H54 (cell line): ENCODE measurements at places on chromosomes 7 and 10.

- DNase-seq, result no peak
Observed at GRCh38 chr10:132193907-132194552, 7.3 kb downstream of the DPYSL4 start.

- no peak for DNase-seq
Observed at GRCh38 chr7:81478664-81479063, 291.2 kb downstream of the HGF start.

GRCh38 chr10:132701099-132701845 is 84.7 kb downstream of the NKX6-2 start:
- DNase-seq, result no peak

DNA sequence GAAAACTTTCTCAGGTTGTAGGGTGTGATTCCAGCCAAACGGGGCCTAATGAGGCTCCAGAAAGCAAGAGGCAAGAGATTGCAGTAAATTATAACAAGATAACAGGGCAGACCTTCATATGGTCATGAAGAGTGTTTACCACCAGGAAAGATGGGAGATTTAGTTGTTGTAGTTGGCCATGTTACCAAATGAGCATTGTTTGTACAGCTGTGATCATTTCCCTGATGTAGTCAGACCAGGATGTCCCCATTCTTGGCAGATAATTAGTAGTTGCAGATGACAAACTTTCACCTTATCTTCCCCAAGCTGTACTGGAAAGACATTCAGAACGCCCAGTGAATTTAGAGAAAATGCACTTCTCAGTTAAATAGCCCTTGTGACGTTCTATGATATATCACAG is 630.8 kb downstream of the ANKRD7 start:
- no peak for DNase-seq

- DNase-seq, result no peak
Observed at GRCh38 chr10:77110757-77111156, 526.9 kb downstream of the KCNMA1 start.

DNA sequence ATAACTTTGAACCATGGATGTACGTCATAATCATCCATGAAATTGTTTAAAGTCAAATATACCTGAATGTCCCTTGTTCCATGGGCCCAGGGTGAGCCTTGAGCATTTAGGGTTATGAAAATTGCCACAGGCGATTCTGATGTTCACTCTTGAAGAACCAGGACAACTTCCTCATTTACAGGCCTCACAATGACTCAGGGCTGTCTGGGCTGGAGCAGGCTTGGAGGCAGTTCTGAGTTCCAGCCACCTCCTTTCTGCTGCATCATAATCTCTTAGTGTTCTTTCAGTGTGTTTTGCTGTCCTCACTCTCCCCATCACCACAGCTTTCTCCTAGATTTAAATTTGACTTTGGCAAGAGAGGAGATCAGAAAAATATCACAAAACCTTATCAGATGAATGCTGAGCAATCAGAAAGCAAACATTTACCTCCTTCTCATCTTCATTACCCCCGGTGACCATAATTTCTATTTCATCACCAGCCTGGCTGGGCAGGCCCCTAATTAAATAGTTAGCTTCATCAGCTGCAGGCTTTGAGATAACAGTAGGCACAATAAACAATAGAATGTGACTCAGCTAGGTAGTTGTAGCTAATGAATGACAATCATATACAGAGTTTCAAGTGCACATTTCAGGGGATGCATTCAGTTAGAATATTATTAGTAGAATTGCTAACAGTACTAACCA is 571.0 kb downstream of the SH2D4B start:
- no peak for DNase-seq

DNA sequence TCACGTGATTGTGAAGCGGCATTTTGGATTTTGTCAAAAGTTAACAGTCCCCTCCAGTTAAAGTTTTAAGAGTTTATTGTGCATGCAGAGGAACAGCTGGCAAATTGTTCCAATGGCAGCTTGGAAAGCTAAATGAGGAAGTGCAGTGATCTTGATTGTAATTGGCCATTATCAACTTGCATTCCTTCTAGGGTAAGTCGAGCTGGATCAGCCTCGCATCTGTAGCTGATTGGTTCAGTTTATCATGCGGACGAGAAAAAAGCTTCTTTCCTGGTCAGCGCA is 566 bp downstream of the ZNF789 start:
- peak; percentile 46 for DNase-seq
